Panc1 (cell line): ENCODE measurements at places on chromosomes 4 and X. TPM values are rescaled to one million over a fixed set of nuclear protein-coding genes. Genes with fewer than 3 reads are reported as not detected.
A peak's percentile ranks its signal among the peaks of the same experiment; 100 is the strongest.

- H3K4me3 ChIP-seq = no peak overlapping the region
- H3K4me1 ChIP-seq = peaks cover 6% of the 10 kb centered on the region; the same call in 1 of the 2 replicates
- no peaks in the 10 kb centered on the region for H3K36me3 ChIP-seq
Measured at GRCh38 chr4:153260553-153261300, 56.5 kb downstream of the TRIM2 start.

- no peak overlapping the region for H3K4me3 ChIP-seq
- H3K4me1 ChIP-seq = no peaks in the 10 kb centered on the region
- H3K27ac ChIP-seq = no peak overlapping the region
Measured at GRCh38 chrX:42732506-42732905, 45.5 kb downstream of the PPP1R2C start.

GRCh38 chrX:152884171-152884570, 13.7 kb upstream of the ZNF185 start:
- H3K36me3 ChIP-seq = no peaks in the 10 kb centered on the region
- H3K4me3 ChIP-seq = no peak overlapping the region
- H3K27ac ChIP-seq = no peak overlapping the region
- H3K4me1 ChIP-seq = no peaks in the 10 kb centered on the region; the same call in 1 of the 2 replicates
- DNase-seq = no peak
- peaks cover 5% of the 10 kb centered on the region; the same call in 1 of the 2 replicates for H3K27me3 ChIP-seq

- no peak overlapping the region for H3K27ac ChIP-seq
- no peaks in the 10 kb centered on the region for H3K4me1 ChIP-seq
- no peak overlapping the region for H3K4me3 ChIP-seq
- DNase-seq = no peak
- no peaks in the 10 kb centered on the region for H3K27me3 ChIP-seq
- no peaks in the 10 kb centered on the region for H3K36me3 ChIP-seq
Measured at GRCh38 chrX:7993873-7994272, 66.7 kb upstream of the PNPLA4 start.

GRCh38 chrX:125762954-125763353, 403.1 kb downstream of the DCAF12L2 start:
- H3K4me1 ChIP-seq = no peaks in the 10 kb centered on the region
- H3K27ac ChIP-seq = no peak overlapping the region
- DNase-seq = no peak
- no peaks in the 10 kb centered on the region for H3K36me3 ChIP-seq
- H3K27me3 ChIP-seq = no peaks in the 10 kb centered on the region

Gene LGI2
- not detected for total RNA-seq

DNA sequence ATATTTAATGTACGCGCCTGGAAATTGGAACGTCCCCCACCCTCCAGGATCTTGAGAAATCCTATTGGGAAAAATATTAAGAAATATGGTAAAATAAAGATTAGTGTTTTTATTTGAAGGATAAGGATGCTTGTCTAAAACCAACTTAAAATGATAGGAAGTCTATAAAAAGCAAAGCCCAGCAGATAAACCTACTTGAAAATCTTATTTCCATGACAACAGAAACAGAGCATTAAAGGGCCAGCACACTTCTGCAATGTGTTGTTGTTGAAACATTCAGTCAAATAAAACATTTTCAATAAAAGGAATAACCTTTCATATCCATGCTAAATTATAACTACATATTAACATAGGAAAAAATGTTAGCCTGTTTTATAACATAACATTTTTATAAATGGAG, 29.3 kb upstream of the GPM6A start:
- H3K27ac ChIP-seq = no peak overlapping the region
- no peak overlapping the region for H3K4me3 ChIP-seq
- no peak for DNase-seq
- no peaks in the 10 kb centered on the region for H3K36me3 ChIP-seq

GRCh38 chr4:123871341-123871740, 474.7 kb downstream of the SPRY1 start:
- no peak overlapping the region for H3K27ac ChIP-seq
- no peak for DNase-seq
- H3K4me1 ChIP-seq = no peaks in the 10 kb centered on the region
- no peaks in the 10 kb centered on the region for H3K36me3 ChIP-seq
- no peak overlapping the region for H3K4me3 ChIP-seq

- no peaks in the 10 kb centered on the region for H3K4me1 ChIP-seq
- no peak overlapping the region for H3K4me3 ChIP-seq
- H3K27ac ChIP-seq = no peak overlapping the region
- H3K36me3 ChIP-seq = no peaks in the 10 kb centered on the region
- no peaks in the 10 kb centered on the region for H3K27me3 ChIP-seq
- no peak for DNase-seq
Measured at GRCh38 chr4:160020804-160021203, 917.9 kb downstream of the RAPGEF2 start.

DNA sequence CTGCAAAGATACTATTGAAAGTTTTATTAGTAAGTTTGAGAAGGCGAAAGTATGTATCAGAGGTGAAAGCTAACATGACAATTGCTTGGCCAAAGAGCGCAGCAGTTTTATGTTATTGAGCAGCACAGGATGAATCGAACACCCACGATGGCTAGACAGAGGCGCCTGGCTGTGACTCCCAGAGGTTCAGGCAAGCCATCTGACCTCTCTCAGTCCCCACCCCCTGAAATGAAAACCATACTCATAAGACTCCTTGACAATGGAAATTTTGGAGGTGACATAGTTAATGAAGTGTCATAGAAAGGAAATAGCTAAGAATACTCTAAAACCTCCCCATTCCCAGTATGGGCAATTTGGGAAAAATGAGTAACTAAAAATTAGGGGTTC, 70.6 kb downstream of the MGST2 start:
- peaks cover 3% of the 10 kb centered on the region for H3K4me1 ChIP-seq
- no peaks in the 10 kb centered on the region for H3K36me3 ChIP-seq
- H3K27me3 ChIP-seq = no peaks in the 10 kb centered on the region

DNA sequence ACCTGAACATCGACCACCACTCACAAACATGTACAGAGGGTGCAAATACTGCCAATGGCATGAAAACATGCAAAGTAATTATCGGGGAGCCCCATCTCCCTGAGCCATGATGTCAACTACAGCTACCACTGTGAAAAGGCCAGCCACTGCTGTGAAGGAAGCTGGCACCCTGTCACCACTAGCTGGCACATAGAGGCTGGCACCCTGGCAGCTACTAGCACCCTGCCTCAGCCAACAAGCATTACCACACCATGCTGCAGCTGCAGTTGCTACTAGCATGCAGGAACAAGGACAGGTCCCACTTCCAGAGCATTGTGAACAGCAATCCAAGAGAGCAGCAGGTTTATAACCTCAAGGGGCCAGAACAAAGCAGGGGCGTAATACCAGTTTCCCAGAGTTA, 81.4 kb downstream of the PRR32 start:
- H3K27ac ChIP-seq = no peak overlapping the region
- H3K27me3 ChIP-seq = no peaks in the 10 kb centered on the region
- no peak for DNase-seq
- no peaks in the 10 kb centered on the region for H3K4me1 ChIP-seq
- H3K36me3 ChIP-seq = no peaks in the 10 kb centered on the region
- no peak overlapping the region for H3K4me3 ChIP-seq

DNA sequence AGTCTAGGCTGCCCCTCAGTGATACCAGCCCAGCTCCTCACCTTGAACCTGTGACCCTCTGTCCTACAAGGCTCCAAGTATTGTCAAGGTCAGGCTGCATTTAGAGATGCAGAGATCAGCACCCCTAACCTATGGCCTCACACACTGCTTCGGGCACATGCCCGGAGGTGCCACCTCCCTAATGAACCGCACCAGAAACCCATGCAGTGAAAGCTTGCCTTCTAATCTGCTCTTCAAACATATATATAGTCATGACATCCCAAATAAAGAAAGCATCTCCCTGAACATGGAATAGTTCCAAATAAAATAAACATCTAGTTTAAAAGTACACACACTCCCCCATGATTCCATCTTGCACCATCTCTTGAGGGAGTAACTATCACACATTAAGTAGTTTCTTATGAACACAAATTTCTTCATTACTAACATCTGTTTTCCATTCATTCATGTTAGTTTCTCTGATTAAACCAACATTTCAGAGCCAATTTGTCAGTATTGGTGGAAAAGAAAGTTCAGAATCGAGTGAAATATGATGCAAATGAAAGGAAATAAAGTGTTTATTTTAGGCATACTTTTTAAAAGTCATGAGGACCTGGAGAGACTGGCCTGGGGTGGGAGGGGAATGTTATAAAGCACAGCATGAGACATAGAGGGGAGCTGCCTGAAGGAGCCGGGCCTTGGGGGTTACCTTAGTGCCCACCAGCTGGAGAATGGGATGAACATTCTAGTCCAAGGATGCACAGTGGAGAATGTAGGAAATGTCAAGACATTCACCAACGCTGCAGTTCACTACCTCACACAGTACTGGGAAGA, 19.2 kb downstream of the CC2D2A start:
- H3K36me3 ChIP-seq = no peaks in the 10 kb centered on the region
- H3K27ac ChIP-seq = no peak overlapping the region
- H3K4me1 ChIP-seq = no peaks in the 10 kb centered on the region
- no peak overlapping the region for H3K4me3 ChIP-seq
- no peaks in the 10 kb centered on the region for H3K27me3 ChIP-seq

Gene NPNT
- 1.9 TPM for total RNA-seq

Gene RHOXF1
- total RNA-seq = 0.41 TPM

- peak overlapping the region; percentile 85 for H3K27ac ChIP-seq
- peak overlapping the region; percentile 71 for H3K4me3 ChIP-seq
- peaks cover 10% of the 10 kb centered on the region for H3K36me3 ChIP-seq
- no peaks in the 10 kb centered on the region for H3K27me3 ChIP-seq
Measured at GRCh38 chr4:10115797-10116568, 616 bp downstream of the WDR1 start.

DNA sequence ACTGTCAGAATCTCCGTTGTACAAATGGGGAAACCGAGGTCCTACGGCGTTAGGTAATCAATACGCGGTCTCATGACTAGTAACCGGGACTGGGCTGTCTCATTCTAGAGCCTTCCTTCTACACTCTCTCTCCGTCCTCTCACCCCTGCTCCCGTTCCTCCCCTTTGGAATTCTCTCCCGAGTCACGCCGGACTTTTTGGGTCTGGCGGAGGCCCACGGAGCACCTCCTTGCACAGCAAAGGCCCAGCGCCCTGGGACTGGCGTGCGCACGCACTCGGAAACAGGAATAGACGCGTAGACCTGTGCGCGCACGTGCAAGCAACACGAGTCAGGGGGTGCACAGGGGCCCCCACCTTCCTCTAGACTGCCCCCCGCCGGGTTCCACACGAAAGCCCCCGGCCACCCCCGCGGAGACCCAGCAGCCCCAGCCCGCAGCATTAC, 361 bp downstream of the QDPR start:
- H3K27ac ChIP-seq = peak overlapping the region; percentile 72
- H3K4me3 ChIP-seq = peak overlapping the region; percentile 60
- H3K36me3 ChIP-seq = no peaks in the 10 kb centered on the region
- no peaks in the 10 kb centered on the region for H3K27me3 ChIP-seq
- H3K4me1 ChIP-seq = peaks cover 3% of the 10 kb centered on the region; the same call in 1 of the 2 replicates

Gene CFI
- total RNA-seq = 0.33 TPM

Gene PNMA6A
- total RNA-seq = 7.4 TPM

DNA sequence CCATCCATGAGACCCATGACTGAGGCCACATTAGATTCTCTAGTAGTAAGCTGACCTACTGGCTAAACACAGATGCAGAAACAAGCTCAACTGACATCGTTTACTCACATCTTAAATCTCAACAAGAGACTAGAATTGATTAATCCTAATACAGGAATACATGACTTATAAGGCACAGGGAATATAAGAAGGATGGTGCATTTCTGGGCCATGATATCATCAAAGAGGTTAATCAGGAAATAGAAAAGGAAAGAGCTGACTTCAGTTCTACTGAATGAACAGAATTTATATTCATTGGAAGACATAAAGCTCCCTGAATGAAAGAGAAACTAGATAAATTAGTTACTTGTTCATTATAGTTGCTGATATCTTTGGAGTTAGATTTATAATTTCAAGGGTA, 1406.5 kb downstream of the STIM2 start:
- DNase-seq = no peak
- H3K27ac ChIP-seq = no peak overlapping the region
- H3K4me1 ChIP-seq = no peaks in the 10 kb centered on the region
- no peak overlapping the region for H3K4me3 ChIP-seq
- H3K36me3 ChIP-seq = no peaks in the 10 kb centered on the region

Gene NUDT11
- total RNA-seq = 11.9 TPM

GRCh38 chrX:133658293-133658911, 243.1 kb upstream of the GPC4 start:
- H3K4me3 ChIP-seq = no peak overlapping the region
- H3K27me3 ChIP-seq = no peaks in the 10 kb centered on the region
- H3K27ac ChIP-seq = no peak overlapping the region
- no peaks in the 10 kb centered on the region for H3K4me1 ChIP-seq

DNA sequence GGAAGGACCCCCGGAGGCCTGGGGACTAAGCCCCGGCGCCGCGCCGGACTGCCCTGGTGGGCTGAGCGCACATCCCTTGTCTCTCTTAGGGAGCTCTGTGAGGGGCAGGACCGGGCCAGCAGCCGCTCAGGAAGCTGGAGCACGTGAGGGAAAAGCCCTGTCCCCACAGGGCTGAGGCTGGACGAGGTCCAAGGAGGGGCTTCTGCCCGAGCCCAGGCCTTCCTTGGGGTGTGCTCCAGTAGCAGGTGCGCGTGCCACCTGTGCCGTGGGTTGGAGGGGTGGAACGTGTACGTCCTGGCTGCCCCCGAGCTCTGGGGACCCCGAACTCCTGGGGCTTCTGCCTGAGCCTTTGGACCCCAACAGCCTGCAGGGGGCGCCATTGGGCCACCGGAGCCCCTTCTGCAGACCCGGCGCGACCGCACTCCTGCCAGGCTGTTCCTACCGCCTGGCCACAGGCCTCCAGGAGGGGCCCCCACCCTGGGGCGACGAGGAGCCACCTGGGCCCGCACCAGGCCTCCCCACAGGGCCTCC, 27.2 kb downstream of the TACC3 start:
- H3K27ac ChIP-seq = no peak overlapping the region
- peaks cover 3% of the 10 kb centered on the region; the same call in 1 of the 2 replicates for H3K4me1 ChIP-seq
- H3K4me3 ChIP-seq = no peak overlapping the region

DNA sequence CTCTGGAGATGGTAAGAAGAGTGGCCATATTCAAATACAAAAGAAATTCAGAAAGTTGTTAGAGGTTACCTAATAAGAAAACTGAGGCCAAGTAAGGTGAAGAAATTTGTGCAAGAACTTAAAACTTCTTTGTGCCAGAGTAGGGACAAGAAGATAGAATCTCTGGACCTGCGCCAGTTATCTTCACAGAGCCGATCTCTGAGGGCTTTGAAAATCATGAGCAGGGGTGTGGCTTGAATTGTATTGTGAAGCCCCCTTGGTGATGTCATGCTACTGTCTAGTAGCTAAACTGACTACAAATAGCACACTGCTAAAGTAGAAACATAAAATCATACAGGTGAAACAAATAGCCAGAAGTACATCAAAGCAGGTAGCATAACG, 184.6 kb downstream of the UGT8 start:
- H3K27ac ChIP-seq = no peak overlapping the region
- H3K36me3 ChIP-seq = no peaks in the 10 kb centered on the region
- no peak for DNase-seq
- no peaks in the 10 kb centered on the region for H3K27me3 ChIP-seq

DNA sequence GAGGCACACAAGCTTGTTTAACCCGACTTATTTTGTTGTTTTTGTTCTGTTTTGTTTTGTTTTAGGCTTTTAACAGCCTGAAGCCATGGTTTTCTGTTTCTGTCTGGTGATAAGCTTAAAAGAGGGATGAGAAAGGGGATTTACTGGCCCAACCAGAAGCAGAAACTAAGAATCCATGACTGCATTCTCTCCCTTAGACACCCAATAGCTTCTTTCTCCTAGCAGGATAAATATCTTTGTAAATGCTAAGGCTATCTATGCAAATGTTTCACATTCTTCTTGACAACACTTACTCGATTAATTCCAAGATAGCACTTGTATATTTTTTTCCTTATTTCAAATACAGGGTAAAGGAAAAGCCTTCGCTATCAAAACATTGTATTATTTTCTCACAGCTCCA, 53.7 kb upstream of the SMAD1 start:
- H3K4me3 ChIP-seq = no peak overlapping the region
- H3K36me3 ChIP-seq = no peaks in the 10 kb centered on the region
- DNase-seq = no peak
- no peaks in the 10 kb centered on the region for H3K27me3 ChIP-seq
- no peak overlapping the region for H3K27ac ChIP-seq
- H3K4me1 ChIP-seq = no peaks in the 10 kb centered on the region

Gene MOSPD2
- 8.7 TPM for total RNA-seq

Gene DMRTC1
- 0.31 TPM for total RNA-seq
